ENCODE measurements at places on chromosomes 4 and X.

DNA sequence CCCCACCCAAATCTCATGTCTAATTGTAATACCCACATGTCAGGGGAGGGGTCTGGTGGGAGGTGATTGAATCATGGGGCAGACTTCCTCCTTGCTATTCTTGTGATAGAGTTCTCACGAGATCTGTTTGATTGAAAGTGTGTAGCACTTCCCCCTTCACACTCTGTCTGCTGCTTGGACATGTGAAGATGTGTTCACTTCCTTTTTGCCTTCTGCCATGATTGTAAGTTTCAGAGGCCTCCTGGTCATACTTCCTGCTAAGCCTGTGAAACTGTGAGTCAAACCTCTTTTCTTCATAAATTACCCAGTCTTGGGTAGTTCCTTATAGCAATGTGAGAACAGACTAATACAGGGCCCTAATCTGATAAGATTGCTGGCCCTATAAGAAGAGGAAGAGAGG, 1514.8 kb downstream of the RPA4 start:
- no peak for DNase-seq

DNA sequence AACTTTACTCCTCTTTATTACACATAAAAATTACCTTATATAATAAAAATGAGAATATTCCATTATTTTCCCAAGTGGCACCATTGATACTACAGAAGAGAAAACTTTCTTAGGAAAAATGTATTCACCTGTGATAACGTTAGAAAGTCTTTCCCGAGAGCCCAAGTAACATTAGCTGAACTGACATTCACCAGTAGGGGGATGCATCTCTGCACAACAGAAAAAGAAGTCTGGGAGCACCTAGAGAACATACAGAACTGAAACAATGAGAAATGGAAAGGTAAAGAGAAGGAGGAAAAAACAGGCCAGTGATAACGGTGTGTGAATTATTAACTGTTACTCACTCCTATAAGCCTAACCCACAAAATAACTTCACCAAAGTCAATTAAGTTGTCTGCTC, 423.3 kb downstream of the CENPC start:
- no peak for DNase-seq

DNA sequence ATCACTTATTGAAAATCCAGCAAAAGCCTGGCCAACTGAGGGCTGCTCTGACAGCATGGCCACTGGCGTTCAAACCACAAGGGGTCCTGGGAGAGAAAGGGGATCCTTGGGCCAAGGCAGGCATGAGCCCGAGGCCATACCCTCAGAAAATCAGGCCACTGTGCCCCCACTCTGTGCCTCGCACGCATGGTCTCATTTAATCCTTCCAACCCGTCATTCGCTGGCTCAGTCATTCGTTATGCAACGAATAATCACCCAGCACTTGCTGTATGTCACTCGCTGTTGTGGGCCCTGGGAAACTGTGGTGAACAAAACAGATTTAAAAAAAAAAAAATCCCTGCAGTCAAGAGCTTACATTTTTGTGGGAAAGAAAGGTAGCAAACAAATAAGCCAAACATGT, 112.7 kb downstream of the BCOR start:
- DNase-seq = no peak

DNA sequence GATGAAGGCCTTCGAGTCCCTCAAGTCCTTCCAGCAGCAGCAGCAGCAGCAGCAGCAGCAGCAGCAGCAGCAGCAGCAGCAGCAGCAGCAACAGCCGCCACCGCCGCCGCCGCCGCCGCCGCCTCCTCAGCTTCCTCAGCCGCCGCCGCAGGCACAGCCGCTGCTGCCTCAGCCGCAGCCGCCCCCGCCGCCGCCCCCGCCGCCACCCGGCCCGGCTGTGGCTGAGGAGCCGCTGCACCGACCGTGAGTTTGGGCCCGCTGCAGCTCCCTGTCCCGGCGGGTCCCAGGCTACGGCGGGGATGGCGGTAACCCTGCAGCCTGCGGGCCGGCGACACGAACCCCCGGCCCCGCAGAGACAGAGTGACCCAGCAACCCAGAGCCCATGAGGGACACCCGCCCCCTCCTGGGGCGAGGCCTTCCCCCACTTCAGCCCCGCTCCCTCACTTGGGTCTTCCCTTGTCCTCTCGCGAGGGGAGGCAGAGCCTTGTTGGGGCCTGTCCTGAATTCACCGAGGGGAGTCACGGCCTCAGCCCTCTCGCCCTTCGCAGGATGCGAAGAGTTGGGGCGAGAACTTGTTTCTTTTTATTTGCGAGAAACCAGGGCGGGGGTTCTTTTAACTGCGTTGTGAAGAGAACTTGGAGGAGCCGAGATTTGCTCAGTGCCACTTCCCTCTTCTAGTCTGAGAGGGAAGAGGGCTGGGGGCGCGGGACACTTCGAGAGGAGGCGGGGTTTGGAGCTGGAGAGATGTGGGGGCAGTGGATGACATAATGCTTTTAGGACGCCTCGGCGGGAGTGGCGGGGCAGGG, 568 bp downstream of the HTT start:
- DNase-seq = no peak

DNA sequence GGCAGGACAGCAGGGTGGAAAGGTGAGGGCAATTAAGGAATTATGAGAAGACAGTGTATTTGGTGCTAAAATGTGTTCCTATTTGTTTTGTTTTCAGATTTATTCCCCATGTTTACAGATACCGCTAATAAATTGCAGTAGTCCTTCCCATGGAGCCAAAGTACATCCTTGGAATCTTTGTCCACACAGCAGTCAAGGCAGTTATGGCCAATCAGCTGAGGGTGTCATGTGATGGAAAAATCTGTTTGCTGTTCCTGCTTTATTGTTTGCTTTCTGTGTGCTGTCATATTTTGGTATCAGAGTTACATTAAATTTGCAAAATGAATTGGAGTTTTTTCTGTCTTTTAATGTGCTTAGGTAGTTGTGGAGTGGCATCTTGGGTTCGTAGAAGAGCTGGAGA, 10.5 kb downstream of the TRO start:
- no peak for DNase-seq

- DNase-seq = no peak
Observed at GRCh38 chr4:184344435-184344834, 126.8 kb upstream of the ENPP6 start.

DNA sequence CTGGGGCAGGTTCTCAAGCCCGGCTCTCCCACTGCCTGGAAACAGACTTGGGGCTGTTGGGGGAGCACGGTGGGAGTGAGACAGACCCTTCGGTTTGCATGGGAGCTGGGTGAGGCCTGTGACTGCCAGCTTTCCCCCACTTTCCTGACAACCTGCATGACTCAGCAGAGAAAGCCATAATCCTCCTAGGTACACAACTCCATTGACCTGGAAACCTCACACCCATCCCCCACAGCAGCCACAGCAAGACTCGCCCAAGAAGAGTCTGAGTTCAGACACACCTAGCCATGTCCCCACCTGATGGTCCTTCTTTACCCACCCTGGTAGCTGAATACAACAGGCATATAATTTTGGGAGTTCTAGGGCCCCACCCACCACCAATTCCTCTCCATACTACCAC, 57.6 kb upstream of the UBQLN2 start:
- DNase-seq = no peak

DNA sequence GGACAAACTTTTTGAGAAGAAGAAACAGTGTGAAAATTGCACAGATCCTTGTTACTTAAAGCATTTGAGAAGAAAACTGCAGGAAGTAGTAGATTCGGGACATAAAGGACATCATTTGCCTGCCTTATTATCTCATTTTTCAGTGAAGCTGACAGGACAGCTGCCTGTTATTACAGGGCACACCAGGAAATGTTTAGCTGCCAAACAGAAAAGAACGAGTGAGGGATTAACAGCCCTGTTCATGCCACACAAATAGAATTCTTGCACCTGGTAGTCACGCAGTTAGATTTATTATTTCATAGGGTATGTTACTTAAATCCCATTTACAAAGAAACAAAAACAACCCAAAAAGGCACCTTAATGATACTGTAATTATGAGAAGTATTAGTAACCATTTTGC, 100.6 kb downstream of the CHIC2 start:
- no peak for DNase-seq

GRCh38 chrX:30888526-30889146, 418 bp downstream of the TAB3 start:
- DNase-seq = no peak

GRCh38 chr4:79331126-79331876, 5.4 kb upstream of the NAA11 start:
- DNase-seq = no peak

DNA sequence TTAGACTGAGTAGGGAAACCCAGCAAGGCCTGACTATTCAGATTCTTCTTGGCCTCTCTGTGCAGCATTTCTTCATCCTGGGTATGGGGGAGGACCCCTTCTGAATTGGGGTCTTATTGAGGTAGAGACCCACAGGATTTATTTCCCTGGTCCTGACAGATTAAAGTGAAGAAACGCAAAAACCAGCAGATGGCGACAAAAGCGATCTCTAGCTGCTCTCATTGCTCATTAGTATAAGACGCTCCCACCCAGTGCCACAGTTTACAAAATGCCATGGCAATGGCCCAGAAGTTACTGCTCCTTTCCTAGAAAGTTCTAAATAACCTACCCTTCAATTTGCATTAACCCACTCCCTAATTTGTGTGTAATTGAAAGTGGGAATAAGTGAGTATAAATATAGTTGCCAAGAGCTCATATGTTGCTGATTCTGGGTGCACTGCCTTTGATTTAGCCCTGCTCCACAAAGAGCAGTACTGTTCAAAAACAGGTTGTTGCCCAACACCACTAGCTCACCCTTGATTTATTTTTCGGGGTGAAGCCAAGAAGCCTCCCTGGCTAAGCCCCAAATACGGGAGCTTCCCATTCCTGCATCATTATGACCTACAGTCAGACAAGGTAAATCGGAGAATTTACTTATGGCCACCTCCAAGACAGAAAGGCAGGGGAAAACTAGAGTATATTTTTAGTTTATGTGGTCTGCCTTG, 3.7 kb upstream of the BEX4 start:
- DNase-seq = no peak

GRCh38 chr4:165927815-165928214, 54.8 kb downstream of the TLL1 start:
- DNase-seq = no peak

- no peak for DNase-seq
Observed at GRCh38 chrX:46178763-46179162, 366.5 kb downstream of the ZNF674 start.

DNA sequence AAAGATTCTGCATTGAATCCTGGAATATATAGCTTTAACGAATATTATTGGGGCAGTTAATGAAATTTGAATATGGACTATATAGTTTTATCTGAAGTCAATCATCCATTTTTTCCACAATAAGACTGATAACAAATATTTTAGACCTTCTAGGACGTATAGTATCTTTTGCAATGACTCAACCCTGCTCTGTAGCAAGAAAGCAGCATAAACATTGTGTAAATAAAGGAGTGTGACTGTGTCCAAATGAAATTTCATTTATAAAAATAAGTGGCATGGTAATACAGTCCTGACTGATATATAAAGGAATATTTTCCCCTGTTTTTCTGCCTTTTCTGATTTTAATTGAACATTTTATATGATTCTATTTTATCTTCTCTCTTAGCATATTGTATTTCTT, 947.7 kb upstream of the SLIT2 start:
- DNase-seq = no peak

DNA sequence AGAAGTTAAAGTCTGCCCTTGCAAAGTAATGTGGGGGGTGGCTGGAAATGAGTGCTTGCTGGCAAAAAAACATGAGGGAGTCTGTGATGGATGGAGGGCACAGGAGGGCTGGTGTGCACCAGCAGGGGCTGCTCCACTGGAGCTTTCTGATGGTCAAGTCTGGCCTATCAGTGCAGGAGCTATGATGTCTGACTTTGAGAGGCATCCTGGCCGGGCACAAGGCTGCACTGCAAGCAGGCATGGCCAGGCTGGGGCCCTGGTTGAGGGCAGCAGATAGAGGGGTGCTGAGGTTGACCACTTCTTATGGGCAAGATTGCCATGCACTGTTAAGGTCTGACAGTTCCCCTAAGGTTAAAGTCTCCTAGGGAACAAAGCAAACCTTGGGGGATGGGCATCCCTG, 1140.2 kb downstream of the FAM133A start:
- DNase-seq = no peak

GRCh38 chrX:113833096-113834055, 750.5 kb upstream of the HTR2C start:
- no peak for DNase-seq

- DNase-seq = no peak
Observed at GRCh38 chr4:113701169-113701568, 60.4 kb downstream of the CAMK2D start.

DNA sequence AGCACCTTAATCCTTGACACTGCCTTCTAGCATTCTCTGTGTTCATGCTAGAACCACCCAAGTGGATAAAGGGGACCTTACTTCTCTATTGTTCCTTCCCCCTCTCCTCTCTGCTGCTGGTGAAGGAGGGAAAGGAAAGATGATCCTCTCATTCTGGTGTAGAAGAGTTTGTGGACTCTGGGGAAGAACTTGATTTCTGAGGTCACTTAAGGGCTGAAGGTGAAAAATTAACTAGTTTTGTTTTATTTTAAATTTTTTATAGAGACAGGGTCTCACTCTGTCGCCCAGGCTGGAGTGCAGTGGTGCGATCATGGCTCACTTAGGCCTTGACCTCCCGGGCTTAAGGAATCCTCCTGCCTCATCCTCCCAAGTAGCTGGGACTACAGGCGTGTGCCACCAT, 29.8 kb downstream of the SMS start:
- no peak for DNase-seq
